ENCODE measurements at places on chromosomes 7 and 10.
A peak's percentile ranks its signal among the peaks of the same experiment; 100 is the strongest.

DNA sequence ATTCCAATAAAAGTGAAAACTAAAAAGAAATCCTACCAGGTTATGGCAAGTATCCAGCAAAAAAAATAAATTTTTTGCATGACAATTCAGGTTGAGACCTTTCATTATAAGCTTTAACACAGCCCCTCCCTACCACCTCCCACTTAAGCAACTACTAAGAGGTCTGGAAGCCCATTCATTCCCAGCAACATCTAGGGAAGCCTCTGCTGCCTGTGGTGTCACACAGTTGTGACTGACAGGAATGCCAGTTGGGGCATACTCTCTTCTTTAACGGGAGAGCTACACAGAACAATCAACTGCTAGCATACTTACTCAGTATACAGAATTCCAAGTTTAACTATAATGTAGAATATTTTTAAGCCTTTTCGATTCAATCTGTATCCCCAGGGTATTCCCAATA, 27.8 kb downstream of the ABI1 start:
- DNase-seq, result no peak

- DNase-seq, result no peak
These were observed 440 bp upstream of the TCAF1 start for GRCh38 chr7:143902332-143902899.

GRCh38 chr10:53827261-53827660, 973.8 kb downstream of the PCDH15 start:
- DNase-seq, result no peak

DNA sequence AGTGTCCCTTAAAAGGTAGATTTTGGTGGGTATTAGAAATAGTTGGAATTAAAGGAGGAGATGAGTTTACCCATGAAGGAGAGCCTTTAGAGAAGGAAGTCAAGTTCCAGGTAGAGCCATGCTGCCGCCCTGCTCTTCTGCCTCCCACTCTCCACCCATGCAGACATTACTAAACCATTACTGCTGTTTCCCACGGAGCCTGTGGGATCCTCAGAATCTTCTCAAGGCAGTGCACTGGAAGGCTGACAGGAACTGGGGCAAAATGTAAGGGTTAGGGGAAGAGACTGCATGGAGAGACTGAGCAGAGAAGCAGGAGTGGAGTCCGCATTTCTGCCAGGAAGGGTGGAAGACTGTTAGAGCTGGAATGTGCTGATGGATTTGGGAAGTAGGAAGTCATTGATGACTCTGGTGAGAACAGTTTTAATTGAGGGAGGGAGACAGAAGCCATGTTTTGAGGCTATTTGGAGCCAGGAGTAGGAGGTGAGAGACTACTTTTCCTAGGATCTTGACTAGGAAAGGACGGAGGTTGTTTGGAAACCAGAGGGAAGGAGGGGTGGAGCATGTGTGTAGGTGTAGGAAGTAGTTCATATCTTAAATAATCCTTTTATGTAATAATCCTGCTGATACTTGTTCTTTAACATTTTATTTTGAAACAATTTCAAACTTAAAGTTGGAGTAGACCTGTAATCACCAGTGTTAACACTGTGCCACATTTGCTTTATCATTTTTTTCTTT, 109.0 kb downstream of the CCNY start:
- DNase-seq, result no peak

GRCh38 chr7:90119178-90119971, 34.9 kb upstream of the STEAP1 start:
- DNase-seq, result peak; percentile 29

GRCh38 chr7:73496626-73497025, 25.5 kb downstream of the BAZ1B start:
- DNase-seq, result no peak

DNA sequence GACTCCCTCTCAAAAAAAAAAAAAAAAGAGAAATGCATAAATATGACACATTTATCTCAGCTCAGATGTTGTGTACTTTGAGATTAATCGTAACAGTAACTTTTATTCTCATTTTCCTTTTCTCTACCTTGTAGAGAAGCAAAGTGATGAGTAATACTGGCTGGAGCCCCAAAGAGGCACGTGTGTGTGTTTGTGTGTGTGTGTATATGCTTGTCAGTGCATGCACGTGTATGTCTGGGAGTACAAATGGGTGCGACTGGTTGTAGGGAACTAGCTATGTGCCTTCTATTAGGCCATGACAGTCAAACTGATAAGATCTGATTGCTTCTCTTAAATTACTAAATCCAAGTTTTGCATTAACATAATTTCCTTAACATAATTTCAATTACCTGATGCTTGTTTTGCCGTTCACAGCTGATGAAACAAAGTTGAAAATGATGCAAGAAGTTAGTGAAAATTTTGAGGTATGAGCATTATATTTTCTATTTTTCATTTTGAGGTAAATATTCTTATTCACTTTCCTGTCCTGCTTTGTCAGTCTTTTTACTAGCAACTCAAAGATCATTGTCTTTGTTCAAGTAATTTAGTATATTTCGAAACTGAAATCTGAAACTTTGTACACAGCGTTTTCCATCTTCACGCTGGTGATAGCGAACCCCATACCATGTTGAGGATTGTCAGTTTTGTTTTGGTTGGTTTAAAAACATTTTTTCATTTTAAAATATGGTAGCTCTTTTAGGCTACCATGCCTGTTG, 3.4 kb downstream of the TRRAP start:
- no peak for DNase-seq

- DNase-seq, result no peak
These were observed 582.5 kb upstream of the MGMT start for GRCh38 chr10:128884496-128885072.

DNA sequence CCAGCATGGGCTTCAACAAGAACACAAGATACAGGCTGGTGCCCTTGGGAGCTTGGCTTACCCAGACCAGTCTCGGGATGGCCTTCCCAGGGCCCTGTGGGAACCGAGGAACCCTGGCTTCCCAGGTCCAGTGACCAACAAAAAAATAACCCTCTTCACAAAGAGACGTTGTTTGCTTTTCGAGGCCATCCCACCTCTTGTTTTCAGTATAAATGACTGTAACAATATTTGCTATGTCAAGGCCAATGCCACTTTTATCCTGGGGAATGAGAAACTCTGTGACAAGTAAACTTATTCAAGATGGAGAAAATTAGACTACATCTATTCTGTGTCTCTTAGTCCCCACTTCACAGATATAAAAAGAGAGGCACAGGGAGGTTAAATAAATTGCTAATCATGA, 138.8 kb downstream of the PRPF18 start:
- DNase-seq, result no peak

DNA sequence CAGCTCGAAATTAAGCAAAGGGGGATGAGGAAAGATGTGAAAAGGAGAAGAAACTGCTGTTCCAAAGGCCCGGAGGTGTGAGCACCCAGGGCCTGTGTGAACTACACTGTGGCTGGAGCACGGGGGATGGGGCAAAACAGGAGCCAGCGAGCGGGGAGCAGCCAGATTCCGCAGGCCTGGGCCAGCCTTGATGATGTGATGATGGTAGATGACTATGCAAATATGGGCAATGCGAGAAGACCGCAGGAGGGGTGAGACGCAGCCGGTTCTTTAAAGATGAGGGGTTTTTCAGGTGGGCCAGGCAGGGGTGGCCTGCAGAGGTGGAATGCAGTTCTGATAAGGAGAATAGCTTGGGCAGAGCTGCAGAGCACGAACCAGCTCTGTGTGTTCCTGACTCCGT, 61.5 kb downstream of the LANCL2 start:
- no peak for DNase-seq

DNA sequence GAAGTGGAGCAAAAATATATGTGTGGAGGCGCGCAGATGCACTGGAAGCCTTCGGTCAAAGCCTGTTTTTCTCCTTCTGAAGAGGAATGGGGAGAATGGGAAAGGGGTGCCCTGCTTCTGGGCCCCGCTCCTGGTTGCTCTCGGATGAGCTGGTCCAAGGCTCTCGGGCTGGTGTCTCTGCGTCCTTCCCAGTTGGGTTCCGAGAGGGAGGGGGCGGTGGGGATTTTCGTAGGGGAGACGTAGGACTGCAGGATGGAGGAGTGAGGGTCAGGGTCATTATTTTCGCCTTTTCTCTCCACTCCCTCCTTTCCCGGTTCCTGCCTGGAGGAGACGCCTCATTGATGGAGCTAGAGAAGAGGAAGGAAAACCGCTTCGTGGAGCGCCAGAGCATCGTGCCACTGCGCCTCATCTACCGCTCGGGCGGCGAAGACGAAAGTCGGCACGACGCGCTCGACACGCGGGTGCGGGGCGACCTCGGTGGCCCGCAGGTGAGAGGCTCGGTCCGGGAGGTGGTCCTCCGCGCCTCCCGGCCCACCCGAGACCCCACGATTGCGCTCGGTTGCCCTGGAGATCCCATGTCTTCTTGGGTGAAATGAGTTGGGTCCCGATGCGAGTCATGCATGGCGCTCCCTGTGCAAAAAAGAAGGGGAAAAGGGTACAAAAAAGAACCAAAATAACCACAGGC, 790 bp downstream of the ADAM22 start:
- peak; percentile 34 for DNase-seq

DNA sequence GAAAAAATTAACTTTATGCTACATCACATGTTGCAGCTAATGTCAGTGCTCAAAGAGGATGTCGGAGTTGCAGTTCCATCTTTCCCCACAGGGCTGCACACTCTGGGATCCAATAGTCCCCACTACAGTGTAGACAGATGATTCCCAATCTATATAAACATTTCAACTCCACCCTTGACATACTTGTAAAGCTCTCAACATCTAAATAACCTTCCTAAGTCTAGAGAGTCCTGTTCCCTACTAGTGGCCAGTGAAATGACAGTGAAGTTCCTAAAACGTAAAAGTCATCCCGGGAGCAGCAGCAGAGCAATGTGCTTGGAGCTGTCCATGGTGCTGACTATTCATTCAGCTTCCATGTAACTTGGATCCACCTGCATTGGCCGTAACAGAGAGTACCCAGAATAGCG, 145.1 kb downstream of the GRM8 start:
- DNase-seq, result peak; percentile 8

DNA sequence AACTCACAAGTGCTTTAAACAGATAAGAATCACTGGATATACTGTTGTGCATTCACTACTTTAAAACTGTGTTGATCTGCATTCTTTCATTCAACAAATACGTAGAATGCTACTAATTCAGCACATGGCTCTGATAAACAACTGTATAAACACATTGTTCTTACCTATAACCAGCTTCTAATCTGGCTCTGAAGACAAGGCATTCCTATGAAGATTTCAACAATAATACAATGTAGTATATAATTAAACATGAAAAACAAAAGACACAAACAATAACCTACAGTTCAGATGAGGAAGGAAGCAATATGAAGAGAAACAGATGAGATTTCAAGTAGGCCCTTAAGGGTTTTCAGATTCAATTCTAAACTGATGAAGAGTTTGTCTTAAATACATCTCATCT, 31.1 kb upstream of the ANLN start:
- DNase-seq, result no peak

DNA sequence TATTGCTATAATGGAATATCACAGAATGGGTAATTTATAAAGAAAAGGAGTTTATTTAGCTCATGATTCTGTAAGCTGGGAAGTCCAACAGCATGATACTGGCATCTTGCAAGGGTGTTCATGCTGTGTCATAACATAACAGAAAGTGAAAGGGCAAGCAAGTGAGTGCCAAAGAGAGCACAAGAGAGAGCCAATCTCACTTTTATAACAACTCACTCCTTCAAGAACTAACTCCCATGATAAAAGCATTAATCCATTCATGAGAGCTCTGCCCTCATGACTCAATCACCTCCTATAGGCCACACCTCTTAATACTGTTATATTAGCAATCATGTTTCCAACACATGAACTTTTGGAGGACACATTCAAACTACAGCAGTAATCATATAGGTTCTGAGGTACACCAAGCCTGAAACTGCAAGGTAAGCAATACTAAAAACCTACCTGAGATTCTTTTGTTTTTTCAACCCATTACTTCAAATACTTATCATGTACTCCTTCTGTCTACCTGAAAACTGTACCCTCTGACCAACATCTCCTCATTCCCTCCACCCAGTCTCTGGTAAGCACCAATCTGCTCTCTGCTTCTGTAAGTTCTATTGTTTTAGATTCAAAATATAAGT, 219.7 kb downstream of the MTERF1 start:
- no peak for DNase-seq

GRCh38 chr7:45143616-45144015, 14.0 kb upstream of the RAMP3 start:
- DNase-seq, result no peak

GRCh38 chr7:127885222-127885772, 145.9 kb downstream of the LRRC4 start:
- DNase-seq, result no peak

GRCh38 chr7:134991469-134992339, 5.4 kb downstream of the AGBL3 start:
- no peak for DNase-seq

GRCh38 chr7:157000741-157001653, 9.5 kb downstream of the MNX1 start:
- no peak for DNase-seq

GRCh38 chr10:89283936-89284475, 17.8 kb upstream of the IFIT2 start:
- DNase-seq, result no peak

- DNase-seq, result no peak
These were observed 30.0 kb upstream of the TRIL start for GRCh38 chr7:28988091-28988490.

DNA sequence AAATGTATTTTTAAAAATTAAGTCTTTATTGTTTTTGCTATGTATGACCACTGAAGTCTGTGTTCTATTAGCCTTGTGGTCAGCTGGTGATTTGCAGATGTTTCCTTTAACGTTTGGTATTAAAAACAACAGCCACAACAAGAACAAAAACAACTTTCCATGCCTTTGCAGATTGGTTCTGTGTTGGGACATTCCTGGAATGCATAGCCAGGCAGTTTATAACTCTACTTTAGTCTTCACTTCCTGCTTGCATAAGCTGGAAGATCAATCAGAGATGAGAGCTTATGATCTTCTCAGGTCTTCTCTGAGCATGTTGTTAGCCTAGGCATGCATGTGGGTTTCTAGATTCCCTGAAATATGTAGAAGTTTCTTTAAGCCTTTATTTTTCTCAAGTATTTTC, 58.9 kb upstream of the SEMA3C start:
- DNase-seq, result no peak

DNA sequence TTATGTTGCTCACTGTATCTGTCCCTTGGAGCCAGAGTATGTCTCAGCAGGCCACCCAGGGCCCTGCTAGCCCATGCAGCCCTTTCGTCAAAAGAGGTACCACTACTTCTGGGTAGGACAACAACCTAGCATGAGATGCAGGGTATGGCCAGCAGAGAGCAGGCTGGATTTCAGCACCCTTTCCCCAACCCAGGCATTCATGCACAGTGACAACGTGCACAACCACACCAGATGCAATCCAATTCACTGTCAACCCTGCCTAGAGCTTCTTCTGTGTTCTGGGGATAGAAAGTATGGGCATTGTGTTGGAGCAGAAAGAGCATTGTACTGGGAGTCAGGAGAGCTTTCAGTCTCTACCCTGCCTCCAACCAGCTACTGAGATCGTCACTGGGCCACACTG, 37.9 kb downstream of the JAZF1 start:
- no peak for DNase-seq

DNA sequence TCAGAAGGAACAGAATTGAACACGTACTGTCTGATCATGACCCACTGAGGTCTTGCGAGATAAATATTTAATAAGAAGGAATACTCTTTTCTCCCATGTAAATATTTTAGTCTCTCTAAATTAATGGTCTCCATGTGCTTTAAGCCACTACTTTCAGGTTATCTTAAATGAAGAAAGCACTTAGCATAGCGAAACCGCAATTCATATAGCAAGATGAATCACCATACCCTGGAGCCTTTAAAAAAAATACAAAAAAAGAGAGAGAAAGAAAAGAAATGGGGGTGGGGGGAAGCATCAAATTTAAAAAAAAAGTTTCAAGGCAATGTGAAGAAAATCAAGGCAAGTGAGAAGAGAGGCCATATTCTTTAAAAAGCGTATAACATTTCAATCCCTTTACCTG, 82.5 kb downstream of the CTTNBP2 start:
- no peak for DNase-seq

All from activated naive CD8-positive, alpha-beta T cell treated with anti-CD3 and anti-CD28 coated beads for 36 hours (primary cell).